ENCODE measurements at places on chromosomes 1 and 21.

DNA sequence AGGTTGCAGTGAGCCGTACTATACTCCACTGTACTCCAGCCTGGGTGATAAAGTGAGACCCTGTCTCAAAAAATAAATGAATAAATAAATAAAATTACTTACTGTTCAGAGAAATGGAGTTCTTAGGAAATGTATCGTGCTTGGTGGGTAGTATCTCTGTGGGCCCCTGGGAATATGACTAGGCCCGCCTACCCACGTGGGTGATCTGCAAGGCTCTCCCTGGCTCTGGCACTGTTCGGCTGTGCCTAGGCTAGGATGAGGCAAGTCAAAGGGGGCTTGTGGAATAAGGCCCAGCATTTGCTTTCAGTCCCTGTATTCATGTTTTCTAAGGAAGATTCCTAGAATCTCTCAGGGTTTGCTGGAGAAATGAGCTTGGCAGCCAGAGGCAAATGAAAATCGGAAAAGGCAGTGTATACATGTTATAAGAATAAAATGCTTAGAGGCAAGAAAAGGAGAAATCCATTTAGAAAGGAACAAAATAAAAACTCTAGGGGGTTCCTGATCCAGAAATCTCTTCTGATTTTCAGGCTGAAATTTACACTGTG is 4.5 kb upstream of the CSRP1 start:
- DNase-seq, result no peak

GRCh38 chr1:6378096-6378746 is 15.3 kb downstream of the ACOT7 start:
- no peak for DNase-seq

DNA sequence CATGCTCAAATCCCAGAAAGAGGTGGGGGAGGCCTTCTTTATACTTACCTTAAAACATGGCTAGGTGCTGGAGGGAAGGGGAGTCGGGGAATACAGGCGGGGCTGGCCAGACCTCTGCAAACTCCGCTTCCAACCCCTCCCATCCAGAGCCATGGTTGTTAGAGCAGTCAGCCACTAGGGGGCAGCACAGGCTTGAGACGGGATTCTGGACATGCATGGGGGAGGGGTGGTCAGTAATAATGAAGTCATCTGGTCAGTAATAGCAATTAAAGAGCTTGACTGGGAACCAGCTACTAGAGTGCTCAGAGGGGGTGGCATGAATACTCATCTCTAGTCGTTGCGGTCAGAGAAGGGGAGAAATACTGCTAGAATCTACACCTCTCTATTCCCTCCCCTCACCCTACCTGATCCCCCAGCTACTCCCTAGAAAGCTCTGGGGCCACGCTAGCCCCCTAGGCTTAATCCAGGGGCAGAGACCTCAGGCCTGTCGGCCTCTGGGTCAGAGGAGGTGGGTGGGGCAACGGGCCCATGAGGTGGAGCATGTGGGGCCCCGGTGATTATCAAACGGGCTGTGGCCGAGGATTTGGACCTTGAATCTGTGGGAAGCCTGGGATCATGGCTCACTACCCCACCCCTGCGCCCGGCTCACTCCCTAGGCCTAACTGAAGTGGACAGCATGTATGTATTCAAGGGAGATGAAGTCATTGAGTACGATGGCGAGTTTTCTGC is 2.9 kb downstream of the CASQ1 start:
- peak; percentile 86 for DNase-seq

GRCh38 chr1:39142401-39143060 is 62.0 kb upstream of the MACF1 start:
- peak; percentile 32 for DNase-seq

DNA sequence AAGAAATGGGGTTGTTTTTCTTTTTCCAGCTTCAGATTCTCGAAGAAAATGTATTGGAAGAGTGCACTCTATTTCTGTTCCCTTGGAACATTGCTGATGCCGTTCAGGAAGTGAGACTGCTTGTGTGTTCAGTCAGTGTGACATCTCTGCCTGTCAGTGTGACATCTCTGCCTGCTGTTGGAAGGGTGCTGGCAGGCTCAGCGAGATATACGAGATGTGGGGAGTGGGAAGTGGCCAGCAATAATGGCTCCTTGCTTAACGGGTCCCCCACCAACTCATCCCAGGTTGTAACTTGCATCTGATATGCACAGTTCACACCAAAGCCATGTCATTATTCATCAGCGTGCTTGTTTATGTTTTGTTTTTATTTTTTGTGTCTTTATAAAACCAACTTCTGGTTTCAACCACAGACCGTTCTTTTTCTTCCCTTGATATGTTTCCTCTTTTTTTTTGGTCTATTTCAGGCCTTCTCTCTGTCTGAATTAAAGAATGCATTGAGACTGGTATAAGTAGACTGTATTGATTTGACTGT is 145.4 kb downstream of the GALNT2 start:
- DNase-seq, result no peak

- DNase-seq, result no peak
Observed at GRCh38 chr1:235027862-235028250, 100.8 kb downstream of the TOMM20 start.
